Stimulated activated naive CD8-positive, alpha-beta T cell treated with anti-CD3 and anti-CD28 coated beads, Interleukin-15, Interleukin-2, amounts not matched to agents 100 U/mL and 50 U/mL, for 24 hours (primary cell): ENCODE measurements at places on chromosomes 11 and 22.

DNA sequence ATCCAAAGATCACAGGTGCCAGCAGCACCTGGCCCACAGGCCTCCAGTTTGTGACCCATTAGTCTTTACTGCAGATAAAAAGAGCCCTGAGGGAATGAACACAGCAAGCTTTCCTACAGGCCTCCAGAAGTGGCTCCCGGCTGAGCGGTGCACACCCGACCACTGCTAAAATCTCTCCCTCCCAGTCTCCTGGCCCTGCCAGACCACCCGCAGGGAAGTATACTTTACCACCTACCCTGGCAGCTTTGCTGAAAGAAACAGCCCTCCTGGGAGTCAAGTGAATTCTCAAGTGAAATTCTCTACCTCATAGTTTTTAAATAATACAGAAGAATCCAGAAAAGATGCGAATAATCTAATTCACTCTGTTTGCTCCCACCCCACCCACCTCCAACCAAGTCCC, 15.4 kb upstream of the MTNR1B start:
- DNase-seq = no peak

DNA sequence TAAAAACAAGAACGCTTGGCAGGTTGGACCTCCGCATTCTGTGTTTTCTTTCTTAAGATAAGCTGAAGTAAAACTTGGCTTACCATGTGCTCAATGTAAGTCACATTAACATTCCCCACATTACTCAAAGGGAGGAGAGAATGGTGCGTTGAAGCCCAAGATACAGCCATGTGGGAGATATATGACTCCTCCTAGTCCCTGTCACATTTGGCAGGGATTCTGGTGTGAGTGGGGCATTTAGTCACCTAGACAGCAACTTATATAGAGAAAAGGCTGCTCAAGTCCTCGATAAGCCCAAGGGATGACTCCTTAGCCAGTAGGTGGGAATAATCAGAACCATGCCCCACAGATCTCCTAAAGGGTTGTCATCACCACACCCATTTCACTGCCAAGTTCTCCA, 4.6 kb downstream of the PRSS23 start:
- no peak for DNase-seq

- DNase-seq = no peak
Measured at GRCh38 chr11:7579361-7579791, 65.6 kb downstream of the PPFIBP2 start.

- DNase-seq = no peak
Measured at GRCh38 chr11:66641834-66642233, 3.3 kb downstream of the RBM4 start.

GRCh38 chr11:86197448-86197847, 47.1 kb upstream of the EED start:
- no peak for DNase-seq

- DNase-seq = no peak
Measured at GRCh38 chr11:67261640-67261945, 4.7 kb upstream of the GRK2 start.

DNA sequence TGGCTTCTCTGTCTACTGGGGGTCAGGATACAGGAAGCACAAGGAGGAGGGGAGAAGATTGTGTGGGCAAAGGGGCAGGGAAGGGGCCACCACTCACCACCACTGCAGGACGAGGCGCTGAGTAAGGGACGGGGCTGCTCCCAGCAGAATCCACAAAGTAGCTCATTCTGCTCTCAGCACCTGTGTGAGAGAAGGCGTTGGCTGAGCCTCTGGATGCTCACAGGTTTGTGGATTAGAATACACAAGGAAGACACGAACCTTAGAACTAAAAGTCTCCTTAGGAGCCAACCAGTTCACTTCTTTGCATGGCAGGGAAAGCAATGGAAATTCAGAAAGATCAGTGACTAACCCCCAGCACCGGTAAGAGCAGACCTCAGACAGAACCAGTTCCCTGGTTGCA, 14.4 kb downstream of the ETS1 start:
- DNase-seq = no peak

- DNase-seq = no peak
Measured at GRCh38 chr11:27723687-27724086, 23.4 kb upstream of the BDNF start.
